ENCODE measurements at places on chromosomes 5 and 9.

GRCh38 chr9:109001275-109001676 lies 12.0 kb downstream of the CTNNAL1 start:
- peak; percentile 57 for DNase-seq

- no peak for DNase-seq
Measured at GRCh38 chr9:80086386-80086785, 514.6 kb downstream of the TLE4 start.

DNA sequence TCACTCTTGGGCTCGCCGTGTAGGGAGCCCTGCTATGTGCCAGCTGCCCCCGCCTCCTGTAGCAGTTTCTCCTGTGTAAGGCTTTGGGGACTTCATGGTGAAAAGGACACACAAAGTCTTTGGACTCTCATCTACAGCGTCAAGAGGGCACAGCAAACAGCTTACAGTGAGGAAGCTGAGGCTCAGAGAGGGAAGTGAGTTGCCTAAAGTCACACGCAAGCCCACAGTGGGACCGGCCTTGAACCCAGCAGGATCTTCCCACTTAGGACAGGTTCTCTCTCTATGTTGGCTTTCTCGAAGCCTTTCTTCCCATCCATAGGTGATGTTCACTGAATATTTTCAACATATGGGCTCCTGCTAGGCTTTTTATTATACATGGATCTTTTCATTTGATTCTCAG lies 9.8 kb upstream of the PRRX2 start:
- DNase-seq, result no peak

DNA sequence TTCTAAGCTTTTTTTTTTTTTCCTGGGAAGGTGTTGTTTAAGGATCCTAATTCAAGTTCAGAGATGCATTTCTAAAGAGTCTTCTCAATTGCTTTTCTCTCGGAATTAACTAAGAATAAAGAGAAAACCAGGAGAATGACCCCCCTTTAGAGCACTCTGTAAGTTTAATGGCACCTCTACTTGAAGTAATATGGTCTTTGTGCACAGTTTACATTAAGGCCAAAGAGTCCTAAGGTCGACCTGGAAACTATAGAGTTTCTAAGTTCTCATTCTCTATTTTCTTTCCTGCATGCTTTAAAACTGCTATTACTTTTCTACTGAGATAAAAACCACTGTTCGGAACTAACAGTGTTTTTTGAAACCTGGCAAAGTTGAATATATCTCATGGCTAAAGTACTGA lies 923.1 kb upstream of the CDH10 start:
- no peak for DNase-seq
